Lung (tissue), 17 donors: ENCODE measurements at places on chromosomes 11 and 22. TPM values are rescaled to one million over a fixed set of nuclear protein-coding genes. Genes with fewer than 3 reads are reported as not detected.

GRCh38 chr11:119891055-119891768 lies 162.2 kb upstream of the NECTIN1 start:
- H3K27ac ChIP-seq = peak overlapping the region; percentile 67
- H3K4me1 ChIP-seq = peaks cover 8% of the 10 kb centered on the region
- H3K4me3 ChIP-seq = no peak overlapping the region
- H3K36me3 ChIP-seq = no peaks in the 10 kb centered on the region
- peak; percentile 27 for DNase-seq

GRCh38 chr11:38721586-38722315 lies 2123.7 kb upstream of the RAG2 start:
- no peaks in the 10 kb centered on the region for H3K36me3 ChIP-seq
- no peak overlapping the region for H3K27ac ChIP-seq
- H3K4me3 ChIP-seq = no peak overlapping the region
- no peaks in the 10 kb centered on the region for H3K27me3 ChIP-seq
- no peaks in the 10 kb centered on the region for H3K4me1 ChIP-seq
- DNase-seq = no peak

DNA sequence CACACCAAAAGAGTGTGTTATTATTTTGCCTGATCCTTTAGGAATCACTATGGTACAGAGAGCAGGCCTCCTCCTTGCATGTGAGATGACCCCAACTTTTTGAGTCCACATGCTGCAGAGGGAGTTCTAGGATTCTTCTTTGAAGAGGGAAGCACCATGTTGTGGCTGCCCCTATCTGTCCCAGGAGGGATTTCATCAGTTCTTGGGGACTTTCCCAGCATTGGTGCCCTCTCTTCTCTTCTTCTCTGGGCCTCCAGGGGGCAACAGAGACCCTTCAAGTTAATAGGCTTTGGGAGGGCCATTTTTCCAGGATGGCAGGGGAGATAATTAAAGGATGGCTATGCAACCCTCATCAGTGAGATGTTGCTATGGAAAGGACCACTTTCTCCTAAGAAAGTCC lies 3.6 kb downstream of the MMP1 start:
- no peaks in the 10 kb centered on the region for H3K27me3 ChIP-seq
- H3K4me3 ChIP-seq = no peak overlapping the region
- no peak overlapping the region for H3K27ac ChIP-seq
- H3K36me3 ChIP-seq = no peaks in the 10 kb centered on the region

GRCh38 chr11:47997063-47998053 lies 17.0 kb downstream of the PTPRJ start:
- no peak overlapping the region for H3K4me3 ChIP-seq
- no peak overlapping the region for H3K27ac ChIP-seq
- H3K4me1 ChIP-seq = no peaks in the 10 kb centered on the region
- no peaks in the 10 kb centered on the region for H3K36me3 ChIP-seq

DNA sequence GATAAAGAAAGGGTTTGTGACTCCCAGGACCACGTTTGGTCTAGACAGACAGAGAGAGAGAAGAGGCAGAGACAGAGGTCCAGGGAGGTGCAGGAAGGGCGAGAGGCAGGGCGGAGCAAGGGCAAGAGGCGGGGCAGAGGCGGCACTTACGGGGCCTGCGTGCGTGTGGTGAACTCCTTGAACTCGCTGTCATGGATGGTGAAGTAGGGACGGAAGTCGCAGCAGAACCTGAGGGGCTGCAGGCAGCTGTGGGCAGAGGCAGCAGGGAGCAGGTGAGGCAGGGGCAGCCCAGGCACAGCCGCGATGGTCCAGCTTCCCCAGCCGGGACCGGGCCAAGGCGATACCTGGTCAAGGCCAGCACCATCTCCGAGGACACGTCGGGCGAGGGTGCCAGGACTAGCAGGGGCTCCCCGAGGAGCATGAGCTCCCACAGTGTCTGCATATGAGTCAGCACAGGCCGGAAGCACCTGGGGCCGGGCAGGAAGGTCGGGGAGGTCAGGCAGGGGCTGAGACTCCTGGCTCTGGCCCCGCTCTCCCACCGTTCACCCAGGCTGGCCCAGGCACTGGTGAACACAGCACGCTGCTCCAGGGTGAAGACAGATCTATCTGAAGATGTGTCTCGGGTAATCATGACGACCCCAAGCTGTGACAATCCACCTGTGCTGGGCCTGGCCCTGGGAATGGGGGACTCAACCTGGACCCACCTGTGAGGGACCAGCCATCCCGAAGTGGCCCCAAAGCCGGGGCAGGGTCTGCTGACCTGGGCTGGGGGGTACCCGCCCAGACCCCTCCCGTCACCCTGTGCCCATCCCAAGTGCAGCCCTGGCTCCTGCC lies 7.2 kb upstream of the PLXNB2 start:
- DNase-seq = peak; percentile 57
- no peaks in the 10 kb centered on the region for H3K27me3 ChIP-seq
- no peaks in the 10 kb centered on the region for H3K36me3 ChIP-seq
- no peaks in the 10 kb centered on the region for H3K4me1 ChIP-seq

GRCh38 chr11:116960930-116961329 lies 123.5 kb upstream of the APOA1 start:
- no peaks in the 10 kb centered on the region for H3K36me3 ChIP-seq
- H3K4me3 ChIP-seq = no peak overlapping the region
- no peaks in the 10 kb centered on the region for H3K27me3 ChIP-seq
- peak; percentile 57 for DNase-seq
- H3K27ac ChIP-seq = no peak overlapping the region

GRCh38 chr11:92867913-92868619 lies 101.4 kb upstream of the MTNR1B start:
- no peak for DNase-seq
- H3K27me3 ChIP-seq = no peaks in the 10 kb centered on the region
- H3K4me1 ChIP-seq = no peaks in the 10 kb centered on the region
- H3K4me3 ChIP-seq = no peak overlapping the region
- H3K27ac ChIP-seq = no peak overlapping the region

DNA sequence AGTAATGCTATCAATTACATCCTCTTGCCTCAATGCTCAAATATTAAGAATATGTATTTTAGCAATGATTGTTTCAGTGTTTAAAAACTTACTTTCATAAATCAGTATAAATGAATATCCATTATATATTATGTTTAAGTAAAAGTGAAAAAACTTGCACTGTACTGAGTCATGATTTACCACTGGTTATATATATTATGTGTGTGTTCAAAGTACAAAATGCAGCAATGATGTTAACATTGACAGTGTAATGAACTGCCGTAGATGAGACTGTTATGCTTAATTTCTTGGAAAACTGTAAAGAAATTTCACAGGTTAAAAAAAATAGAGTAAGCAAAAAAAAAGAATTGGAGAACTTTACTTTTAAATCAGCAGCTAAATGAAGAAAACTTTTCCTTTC lies 8.7 kb downstream of the LIN7C start:
- no peak overlapping the region for H3K27ac ChIP-seq
- H3K27me3 ChIP-seq = no peaks in the 10 kb centered on the region
- DNase-seq = no peak

GRCh38 chr11:8671193-8671612 lies 11.3 kb downstream of the TRIM66 start:
- H3K36me3 ChIP-seq = no peaks in the 10 kb centered on the region
- no peaks in the 10 kb centered on the region for H3K27me3 ChIP-seq
- H3K27ac ChIP-seq = peak overlapping the region; percentile 70
- H3K4me3 ChIP-seq = no peak overlapping the region
- H3K4me1 ChIP-seq = no peaks in the 10 kb centered on the region
- peak; percentile 68 for DNase-seq

GRCh38 chr11:55969845-55970244 lies at the start of gene OR10AG1:
OR10AG1 (minus strand) TSS chr11:55969945; CDS start chr11:55969907, 38 bp downstream.
- DNase-seq = no peak
- no peaks in the 10 kb centered on the region for H3K27me3 ChIP-seq
- H3K27ac ChIP-seq = no peak within 1 kb of the TSS
- H3K36me3 ChIP-seq = no peaks in the 10 kb centered on the region
- H3K4me1 ChIP-seq = no peaks in the 10 kb centered on the region

DNA sequence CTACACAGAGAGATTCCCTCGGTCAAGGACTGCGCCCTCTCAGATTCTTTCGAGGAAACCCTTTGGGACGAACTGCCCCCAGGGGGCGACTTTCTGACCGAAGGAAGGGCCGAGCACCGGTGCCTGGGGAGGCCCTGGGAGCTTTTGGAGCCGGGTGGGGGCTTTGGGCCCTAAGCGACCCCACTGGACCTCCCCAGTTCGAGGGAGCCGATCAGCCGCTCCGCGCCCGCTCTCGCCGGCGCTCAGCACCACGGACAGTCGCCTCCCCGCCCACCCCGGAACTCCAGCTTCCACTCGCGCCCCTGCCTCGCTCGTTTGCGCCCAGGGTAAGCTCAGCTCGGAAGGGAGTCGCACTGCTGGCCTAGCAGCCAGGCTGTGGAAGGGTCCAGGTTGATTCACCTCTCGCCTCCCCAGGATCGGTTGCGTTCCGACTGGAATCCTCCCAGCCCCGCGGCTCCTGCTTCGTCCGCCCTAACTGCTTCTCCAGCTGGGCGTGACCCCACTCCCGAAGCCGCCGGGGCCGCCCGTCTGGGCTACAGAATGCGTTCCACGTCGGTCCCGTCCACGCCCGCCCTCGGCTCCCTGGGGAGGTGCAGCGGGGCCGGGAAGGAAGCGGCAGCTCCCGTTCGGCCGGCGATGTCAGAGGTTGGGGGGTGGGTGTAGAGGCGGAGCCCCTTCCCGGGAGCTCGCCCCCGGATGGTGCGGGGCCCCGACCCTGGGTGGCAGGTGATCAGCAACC lies 428 bp downstream of the SCN3B start:
- peak overlapping the region; percentile 55 for H3K4me3 ChIP-seq
- H3K27me3 ChIP-seq = peaks cover 21% of the 10 kb centered on the region
- peak; percentile 56 for DNase-seq

- no peak for DNase-seq
- no peak overlapping the region for H3K4me3 ChIP-seq
- H3K4me1 ChIP-seq = peaks cover 5% of the 10 kb centered on the region
These were observed 5.7 kb downstream of the CTSD start for GRCh38 chr11:1757861-1758610.

DNA sequence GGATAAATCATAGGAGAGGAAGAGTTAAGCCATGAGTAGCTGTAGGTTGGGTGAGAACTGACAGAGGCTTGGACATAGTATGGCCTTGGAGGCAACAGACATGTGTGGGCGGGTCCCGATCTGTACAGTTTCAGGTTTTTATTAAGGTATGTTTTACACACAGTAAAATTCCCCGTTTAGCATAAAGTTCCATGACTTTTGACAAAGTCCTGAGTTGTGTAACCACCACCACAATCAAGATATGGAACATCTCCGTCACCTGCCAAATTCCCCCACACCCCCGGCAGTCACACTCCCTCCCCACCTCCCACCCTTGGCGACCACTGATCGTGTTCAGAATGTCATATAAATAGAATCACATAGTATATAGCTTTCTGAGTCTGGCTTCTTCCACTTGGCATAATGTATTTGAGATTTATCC lies 68.1 kb downstream of the GRIK4 start:
- H3K36me3 ChIP-seq = no peaks in the 10 kb centered on the region
- H3K4me3 ChIP-seq = no peak overlapping the region
- no peak for DNase-seq
- H3K27ac ChIP-seq = no peak overlapping the region

- H3K27me3 ChIP-seq = no peaks in the 10 kb centered on the region
- peak; percentile 92 for DNase-seq
- H3K4me3 ChIP-seq = no peak overlapping the region
- H3K36me3 ChIP-seq = no peaks in the 10 kb centered on the region
- peak overlapping the region; percentile 78 for H3K27ac ChIP-seq
These were observed 14.9 kb downstream of the DCPS start for GRCh38 chr11:126318574-126319373.

GRCh38 chr11:80327956-80328614 lies 887.3 kb upstream of the TENM4 start:
- no peaks in the 10 kb centered on the region for H3K27me3 ChIP-seq
- H3K4me1 ChIP-seq = no peaks in the 10 kb centered on the region
- H3K27ac ChIP-seq = no peak overlapping the region
- DNase-seq = no peak

DNA sequence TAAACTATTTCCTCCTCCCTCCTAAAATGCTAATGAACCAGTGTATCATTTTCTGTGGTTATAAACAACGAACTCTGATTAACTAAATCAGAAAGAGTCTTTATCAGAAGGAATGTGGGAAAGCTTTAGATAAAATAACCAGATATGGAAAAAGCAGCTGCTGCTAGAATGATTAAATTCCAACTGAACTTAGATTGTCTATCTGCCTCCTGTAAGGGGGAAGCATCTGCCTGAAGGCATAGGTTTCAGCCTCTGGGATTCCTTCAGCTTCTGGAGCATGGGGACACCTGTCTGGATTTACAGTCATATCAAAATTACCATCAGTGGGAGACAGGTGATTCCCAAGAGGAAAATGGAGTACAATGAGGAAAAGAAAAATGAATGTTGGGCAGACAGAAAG lies 1095.5 kb upstream of the CCDC90B start:
- no peak overlapping the region for H3K27ac ChIP-seq
- no peaks in the 10 kb centered on the region for H3K36me3 ChIP-seq
- no peak overlapping the region for H3K4me3 ChIP-seq

DNA sequence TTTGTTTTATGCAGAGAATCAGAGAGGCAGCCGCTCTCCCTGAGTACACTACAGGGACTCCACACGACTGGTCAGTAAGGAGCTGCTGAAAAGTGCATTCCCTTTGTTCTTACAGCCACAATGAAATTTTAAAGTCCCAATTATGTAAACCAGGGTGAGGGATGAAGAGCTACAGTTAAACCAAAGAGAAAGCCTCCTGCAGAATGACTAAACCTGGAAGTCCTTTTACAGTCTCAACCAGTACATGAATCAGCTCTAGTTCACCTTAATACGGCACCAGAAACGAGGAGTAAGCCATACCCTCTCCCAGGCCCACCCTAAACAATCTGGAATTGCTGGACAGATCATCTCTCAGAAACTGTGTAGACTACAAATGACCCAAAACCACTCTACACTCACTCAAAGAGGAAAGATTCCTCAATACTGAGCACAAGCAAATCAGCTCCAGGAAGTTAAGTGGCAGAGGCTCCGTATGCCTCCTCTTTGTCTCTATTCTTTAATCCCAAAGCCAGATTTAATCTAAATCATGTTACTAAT lies 113.1 kb downstream of the RBFOX2 start:
- H3K4me1 ChIP-seq = peaks cover 3% of the 10 kb centered on the region
- no peak overlapping the region for H3K4me3 ChIP-seq
- no peaks in the 10 kb centered on the region for H3K27me3 ChIP-seq
- peak overlapping the region; percentile 77 for H3K27ac ChIP-seq
- DNase-seq = no peak
- no peaks in the 10 kb centered on the region for H3K36me3 ChIP-seq

- no peak overlapping the region for H3K4me3 ChIP-seq
- H3K4me1 ChIP-seq = no peaks in the 10 kb centered on the region
- H3K27me3 ChIP-seq = no peaks in the 10 kb centered on the region
- no peak for DNase-seq
- H3K36me3 ChIP-seq = no peaks in the 10 kb centered on the region
- no peak overlapping the region for H3K27ac ChIP-seq
These were observed 88.7 kb downstream of the IGLL5 start for GRCh38 chr22:22976033-22976922.

OR52N4 gene
- 0.28 TPM for total RNA-seq

JAML gene
- 29.3 TPM for total RNA-seq

CNIH2 gene
- 3.4 TPM for total RNA-seq

SNX19 gene
- 64.3 TPM for total RNA-seq

SLC5A12 gene
- total RNA-seq = 0.06 TPM
